ENCODE measurements at places on chromosomes 2 and 18.

GRCh38 chr2:172560721-172561120 lies 4.8 kb downstream of the PDK1 start:
- peaks cover 37% of the 10 kb centered on the region for H3K4me1 ChIP-seq
- no peak for DNase-seq
- H3K36me3 ChIP-seq, result peaks cover 52% of the 10 kb centered on the region
- no peak overlapping the region for H3K4me3 ChIP-seq
- no peaks in the 10 kb centered on the region for H3K27me3 ChIP-seq
- H3K27ac ChIP-seq, result no peak overlapping the region

GRCh38 chr2:226799211-226799975 lies at the start of gene IRS1:
IRS1 (minus strand) TSS chr2:226799820; CDS start chr2:226798738, 1,082 bp downstream.
- peak within 1 kb of the TSS; percentile 53 for H3K4me3 ChIP-seq
- H3K4me1 ChIP-seq, result peaks cover 30% of the 10 kb centered on the region
- peak; percentile 59 for DNase-seq
- H3K27me3 ChIP-seq, result peaks cover 2% of the 10 kb centered on the region
- H3K36me3 ChIP-seq, result no peaks in the 10 kb centered on the region
- peak within 1 kb of the TSS; percentile 33 for H3K27ac ChIP-seq

DNA sequence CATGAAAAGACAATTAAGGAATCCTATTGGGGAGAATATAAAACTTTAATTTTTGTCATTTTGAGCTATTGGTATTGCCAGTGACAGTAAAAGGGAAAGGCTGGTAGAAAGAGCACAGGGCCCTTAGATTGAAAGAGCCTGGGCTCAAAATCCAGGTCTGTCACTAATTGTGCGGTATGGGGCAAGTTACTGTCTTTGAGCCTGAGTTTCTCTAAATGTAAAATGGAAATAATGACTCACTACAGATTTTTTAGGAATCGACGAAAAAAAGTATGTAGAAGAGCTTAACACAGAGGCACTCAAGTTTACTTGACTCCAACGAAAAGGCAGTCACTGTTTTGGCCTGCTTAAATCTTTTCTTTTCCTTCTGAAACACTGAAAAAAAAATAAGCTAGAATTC lies 7.0 kb downstream of the NDUFV2 start:
- no peak for DNase-seq
- H3K27me3 ChIP-seq, result no peaks in the 10 kb centered on the region
- peak overlapping the region; percentile 90 for H3K27ac ChIP-seq
- peaks cover 87% of the 10 kb centered on the region for H3K4me1 ChIP-seq
- H3K4me3 ChIP-seq, result peak overlapping the region; percentile 72

GRCh38 chr2:29767606-29768335 lies 153.6 kb downstream of the ALK start:
- no peaks in the 10 kb centered on the region for H3K36me3 ChIP-seq
- no peaks in the 10 kb centered on the region for H3K27me3 ChIP-seq
- DNase-seq, result no peak
- no peaks in the 10 kb centered on the region for H3K4me1 ChIP-seq
- no peak overlapping the region for H3K27ac ChIP-seq
- H3K4me3 ChIP-seq, result no peak overlapping the region
